Activated naive CD8-positive, alpha-beta T cell treated with anti-CD3 and anti-CD28 coated beads, Interleukin-2, amount 50 U/mL, for 16 hours (primary cell): ENCODE measurements at places on chromosomes 5 and 9.

GRCh38 chr5:168163966-168164365 is 127.5 kb upstream of the WWC1 start:
- no peak for DNase-seq

DNA sequence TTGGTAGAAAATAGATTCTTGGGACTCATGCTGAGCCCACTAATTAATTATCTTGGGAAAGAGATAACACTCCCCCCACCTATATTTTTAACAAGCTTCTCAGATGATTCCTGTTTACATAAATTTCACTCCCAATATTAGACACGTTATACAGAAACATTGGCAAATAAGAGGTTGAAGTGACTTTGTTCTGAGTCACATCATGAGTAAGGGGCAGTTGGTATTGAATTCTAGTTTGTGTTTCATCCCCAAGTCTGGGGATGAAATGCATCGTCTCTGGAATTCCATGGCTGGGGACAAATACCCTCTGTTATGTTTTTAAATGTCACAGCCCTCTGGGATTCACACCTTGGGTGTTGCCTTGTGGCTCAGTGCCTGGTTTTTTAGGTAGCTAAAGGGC is 41.0 kb downstream of the BASP1 start:
- no peak for DNase-seq

DNA sequence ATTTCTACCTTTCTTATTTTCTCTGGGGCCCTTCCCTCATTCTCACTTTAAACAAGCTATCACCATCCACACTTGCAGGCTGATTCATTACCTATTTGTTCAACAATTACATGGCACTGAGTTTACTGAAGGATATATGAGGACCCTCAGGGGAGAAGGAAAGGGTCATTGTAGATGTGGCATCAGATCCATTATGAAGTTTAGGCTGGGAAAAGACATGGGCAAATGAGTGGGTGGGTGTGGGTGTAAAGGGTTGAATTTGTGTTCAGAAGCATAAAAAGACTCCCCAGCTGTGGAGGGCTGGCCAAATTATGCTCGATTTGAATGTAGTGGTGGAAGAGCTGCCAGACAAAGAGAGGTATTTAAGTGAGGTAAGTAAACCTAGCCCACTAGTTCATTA is 55.9 kb upstream of the MTAP start:
- DNase-seq = no peak

DNA sequence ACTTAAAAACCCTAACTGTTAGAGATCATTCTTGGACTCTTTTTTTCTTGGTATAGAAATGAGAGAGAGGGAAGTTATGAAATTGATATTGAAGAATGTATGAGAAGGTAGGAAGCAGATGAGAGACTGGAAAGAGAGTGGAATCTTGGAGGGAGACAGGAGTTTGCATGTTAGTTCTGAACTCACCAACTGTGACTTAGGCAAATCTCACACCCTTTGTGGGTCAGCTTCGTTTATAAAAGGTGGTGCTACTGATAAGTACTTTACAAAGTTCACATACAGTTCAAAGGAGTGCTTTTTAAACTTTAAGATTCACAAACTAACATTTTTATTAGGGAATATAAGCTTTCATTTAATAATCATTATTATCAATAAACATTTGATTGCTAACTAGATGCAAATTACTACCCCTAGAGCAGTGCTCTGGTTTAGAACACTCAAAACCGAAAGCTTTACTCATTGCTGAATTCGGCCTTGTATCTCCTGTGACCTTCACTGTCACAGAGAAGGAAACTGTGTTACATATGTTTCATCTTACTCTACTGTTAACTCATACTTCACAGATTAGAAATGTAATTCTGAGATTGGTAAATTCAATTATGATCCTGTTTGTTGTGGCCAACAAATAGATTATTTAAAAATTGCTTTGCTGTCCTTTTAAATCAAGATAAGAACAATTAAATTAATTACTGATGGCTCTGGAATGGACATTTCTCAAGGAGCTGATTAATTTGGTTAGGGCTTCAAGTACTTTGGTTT is 143.2 kb downstream of the RMI1 start:
- no peak for DNase-seq

GRCh38 chr5:124034083-124034700 is 522.2 kb downstream of the CSNK1G3 start:
- no peak for DNase-seq

GRCh38 chr9:137606005-137606621 is 627 bp downstream of the ARRDC1 start:
- DNase-seq = no peak

- DNase-seq = no peak
Measured at GRCh38 chr5:158007336-158007735, 148.4 kb upstream of the CLINT1 start.
